GM12864 (cell line): ENCODE measurements at places on chromosomes 6 and 20.

- DNase-seq: no peak
These were observed 243.2 kb downstream of the ANKRD60 start for GRCh38 chr20:57985278-57985677.

DNA sequence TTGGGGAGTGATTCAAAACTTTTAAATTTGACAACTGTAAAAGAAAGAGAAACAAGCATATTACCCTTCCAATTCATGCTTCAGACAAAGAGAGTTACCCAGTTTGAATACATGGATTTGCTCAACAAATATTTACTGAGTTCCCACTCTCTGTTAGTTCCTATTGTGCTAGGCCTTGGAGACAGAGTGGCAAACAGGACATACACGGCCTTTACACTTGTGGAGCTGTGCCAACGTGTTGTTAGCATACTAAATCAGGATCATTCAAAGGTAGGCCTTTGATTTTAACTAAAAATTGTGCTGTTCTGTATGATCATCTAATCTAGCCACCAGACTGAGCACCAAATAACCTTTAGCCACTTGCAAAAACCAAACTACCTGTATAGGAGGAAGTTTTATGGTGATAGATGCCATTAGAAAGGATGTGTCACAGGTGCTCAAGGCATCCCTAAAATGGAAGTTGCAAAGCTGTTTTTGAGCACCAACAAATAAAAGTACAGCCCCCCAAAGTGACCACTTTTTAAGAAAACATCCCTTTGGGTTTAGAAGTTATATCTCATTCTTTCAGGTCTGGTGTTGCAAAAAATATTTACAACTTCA is 84.5 kb downstream of the CHD6 start:
- DNase-seq: no peak

DNA sequence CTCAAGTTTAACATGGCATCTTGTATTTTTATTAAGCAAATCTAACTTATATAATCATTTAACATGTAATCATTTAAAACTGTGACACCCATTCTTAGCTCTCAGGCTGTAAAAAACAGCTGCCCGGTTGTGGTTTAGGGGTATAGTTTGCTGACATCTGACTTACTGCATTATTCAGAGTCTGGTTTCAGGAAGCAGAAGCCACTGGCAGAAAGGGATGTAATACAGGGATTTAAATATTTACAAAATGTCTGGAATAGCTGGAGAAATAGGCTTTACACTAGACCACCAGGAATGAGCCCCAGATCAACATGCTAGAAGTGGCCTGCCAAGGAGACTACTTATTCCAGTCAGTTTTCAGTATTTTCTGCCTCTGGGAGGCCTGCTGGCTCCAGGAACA is 421.1 kb downstream of the CD109 start:
- no peak for DNase-seq

DNA sequence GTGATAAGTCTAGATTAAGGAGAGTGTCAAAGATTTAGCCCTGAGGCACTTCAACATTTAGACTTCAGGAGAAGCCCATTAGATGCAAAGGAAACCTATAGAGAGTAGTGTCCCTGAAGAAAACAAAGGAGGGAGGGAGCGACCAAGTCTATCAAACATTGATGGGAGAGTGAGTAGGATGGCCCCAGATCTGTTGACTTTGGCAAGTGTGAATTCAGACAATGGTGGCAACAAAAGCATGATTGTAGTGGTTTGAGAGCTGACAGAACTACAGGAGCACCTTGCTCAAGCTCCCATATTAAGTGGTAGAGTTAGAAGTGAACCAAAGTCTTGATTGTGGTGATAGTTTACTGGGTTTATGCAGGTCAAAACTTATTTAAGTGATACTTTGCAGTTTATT is 979 bp upstream of the ABCF1 start:
- no peak for DNase-seq

GRCh38 chr6:53854843-53855567 is 60.2 kb downstream of the LRRC1 start:
- no peak for DNase-seq

DNA sequence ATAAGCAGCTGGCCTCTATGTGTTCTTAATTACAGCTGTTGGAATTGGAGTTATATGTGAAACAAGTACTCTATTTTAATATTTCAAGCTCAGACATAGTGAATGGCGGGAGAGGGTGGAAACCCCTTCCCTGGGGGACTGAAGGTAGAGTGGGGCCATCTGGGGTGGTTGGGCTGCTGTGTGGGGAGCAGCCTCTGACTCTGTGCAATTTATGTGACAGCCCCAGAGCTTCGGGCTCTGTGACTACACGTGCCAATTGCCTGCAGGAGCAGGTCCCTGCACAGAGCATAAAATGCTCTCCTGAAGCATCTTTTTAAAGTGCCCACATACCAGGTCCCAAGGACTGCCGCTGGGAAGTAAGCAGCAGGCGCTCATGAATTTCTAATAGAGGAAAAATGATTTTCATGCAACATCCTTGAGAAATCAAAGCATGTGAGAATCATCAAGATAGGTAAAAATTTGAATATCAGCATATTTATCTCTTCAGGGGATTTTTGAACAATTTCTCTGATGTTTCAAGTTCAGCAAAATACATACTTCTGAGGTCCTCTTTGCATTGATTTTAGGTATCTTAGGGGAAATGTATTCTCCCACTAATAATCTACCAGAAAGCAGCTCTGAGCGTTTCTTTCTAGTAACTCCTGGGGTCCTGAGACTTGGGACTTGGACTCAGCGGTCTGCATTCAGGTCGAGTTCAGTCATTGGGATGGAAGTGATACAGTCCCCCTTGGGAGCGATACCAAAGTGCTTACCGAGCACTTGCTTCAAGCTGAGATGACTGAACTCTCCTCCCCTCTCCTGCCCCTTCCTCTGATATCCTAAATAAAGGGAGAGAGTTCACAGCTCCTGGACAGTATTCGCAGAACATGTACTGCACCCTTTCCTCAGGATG is 40.0 kb downstream of the ALDH8A1 start:
- no peak for DNase-seq

DNA sequence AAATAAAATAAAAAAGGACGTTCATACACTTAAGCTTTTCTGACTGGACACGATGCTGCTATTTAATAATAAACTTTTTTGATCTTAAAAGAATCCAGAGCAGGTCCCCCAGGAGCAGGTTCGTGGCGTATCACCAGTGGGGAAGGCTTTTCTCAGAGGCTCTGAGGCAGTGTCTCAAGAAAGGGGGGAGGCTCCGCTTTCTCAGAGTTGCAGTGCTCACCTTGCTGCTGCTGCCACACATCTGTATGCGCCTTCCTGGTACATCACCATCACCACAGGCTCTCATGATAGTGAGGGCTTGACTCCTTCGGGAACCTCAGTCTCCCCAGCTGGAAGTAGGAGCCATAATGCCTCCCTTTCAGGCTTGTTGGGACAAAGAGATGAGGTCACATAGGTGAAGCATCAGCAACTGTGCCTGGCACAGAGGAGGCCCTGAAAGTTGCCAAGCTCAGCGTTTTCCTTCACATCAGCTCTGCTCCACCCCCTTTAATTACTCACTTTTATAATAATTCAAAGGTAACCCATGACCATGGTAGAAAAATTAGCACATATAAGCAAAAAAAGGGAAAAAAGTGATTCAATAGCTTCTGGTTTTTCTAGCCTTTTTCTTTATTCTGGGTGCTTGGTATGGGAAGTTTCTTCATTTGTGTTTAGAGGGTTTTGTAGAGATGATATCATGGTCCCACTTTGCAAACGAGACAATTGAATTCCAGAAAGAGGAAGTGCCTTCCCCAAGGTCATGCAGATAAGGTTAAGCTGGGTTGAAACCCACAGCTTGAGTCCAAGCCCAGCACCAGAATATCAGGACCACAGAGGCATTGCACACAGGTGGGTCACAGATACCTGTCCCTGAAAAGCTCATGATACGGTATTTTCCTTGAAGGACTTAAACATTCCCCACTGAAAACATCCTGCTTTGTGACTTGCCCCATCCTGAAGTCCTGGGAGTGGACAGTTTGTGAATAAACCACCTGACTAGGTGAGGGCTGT is 24.5 kb downstream of the SRSF3 start:
- DNase-seq: no peak
